ENCODE measurements at places on chromosomes 5 and 9. TPM values are rescaled to one million over a fixed set of nuclear protein-coding genes. Genes with fewer than 3 reads are reported as not detected.

Gene N4BP3
- 0.13 TPM for total RNA-seq

Gene PRUNE2
- total RNA-seq = 135 TPM

Gene IQGAP2
- 2.2 TPM for total RNA-seq

Gene KIF24
- 1.2 TPM for total RNA-seq

Gene SET
- 280 TPM for total RNA-seq

Gene IFNK
- not detected for total RNA-seq

Gene SYK
- not detected for total RNA-seq

Gene OR13D1
- not detected for total RNA-seq

Gene SRA1
- total RNA-seq = 26.8 TPM

Gene FST
- total RNA-seq = 189 TPM

Gene GFPT2
- total RNA-seq = 12.2 TPM

Gene ACSL6
- 0.17 TPM for total RNA-seq

Gene SPATA31C1
- total RNA-seq = not detected

Gene HTR4
- 0.07 TPM for total RNA-seq

Gene ACOT12
- total RNA-seq = 1.1 TPM

Gene PCDHB9
- 0.40 TPM for total RNA-seq

Gene NEUROG1
- not detected for total RNA-seq

Gene CD14
- 4.8 TPM for total RNA-seq

Gene DDX4
- not detected for total RNA-seq

Gene MTMR12
- 18.0 TPM for total RNA-seq

Gene RIGI
- 6.7 TPM for total RNA-seq

Gene SNCB
- total RNA-seq = not detected

Gene NUTM2G
- not detected for total RNA-seq

Gene GMCL2
- not detected for total RNA-seq

Gene CCL28
- total RNA-seq = 20.9 TPM

Gene CFAP157
- not detected for total RNA-seq

Gene IL3
- not detected for total RNA-seq

Gene PRDM9
- total RNA-seq = not detected

Gene TMEM252
- total RNA-seq = not detected

Gene IFNA13
- not detected for total RNA-seq

Gene CYLC2
- total RNA-seq = not detected

Gene RMI1
- 6.1 TPM for total RNA-seq

Gene PALM2AKAP2
- 25.2 TPM for total RNA-seq

Gene PCDHA13
- total RNA-seq = 0.10 TPM

Gene PCDHA1
- not detected for total RNA-seq

Gene PLCXD3
- total RNA-seq = 1.7 TPM

Gene APBA1
- total RNA-seq = 14.5 TPM

Gene DNM1
- 1.9 TPM for total RNA-seq

Gene RNF180
- 7.6 TPM for total RNA-seq

Gene F12
- not detected for total RNA-seq

Gene SLC6A7
- total RNA-seq = not detected

Gene ARHGEF39
- total RNA-seq = 0.26 TPM

Gene LHX2
- total RNA-seq = not detected

Gene PCDHB11
- total RNA-seq = 0.69 TPM

Gene MPDZ
- total RNA-seq = 83.3 TPM

Gene ANKRD20A1
- total RNA-seq = not detected

Gene C5orf47
- not detected for total RNA-seq

Gene ADAMTS13
- 6.1 TPM for total RNA-seq

Gene SLC46A2
- not detected for total RNA-seq

Gene PCDHB10
- total RNA-seq = 0.79 TPM

Gene OR1J4
- 0.13 TPM for total RNA-seq

Gene LHX3
- total RNA-seq = not detected

Gene TPD52L3
- not detected for total RNA-seq

Gene SLC22A4
- 0.78 TPM for total RNA-seq

Gene IL5
- not detected for total RNA-seq

Gene PCDHA12
- total RNA-seq = 0.33 TPM

Gene SQSTM1
- total RNA-seq = 3,659 TPM

Gene PCDHGA4
- total RNA-seq = 16.9 TPM

Gene DBH
- total RNA-seq = not detected

Measured in smooth muscle cell of the pulmonary artery (primary cell).